ENCODE measurements at places on chromosomes 7 and 10.

DNA sequence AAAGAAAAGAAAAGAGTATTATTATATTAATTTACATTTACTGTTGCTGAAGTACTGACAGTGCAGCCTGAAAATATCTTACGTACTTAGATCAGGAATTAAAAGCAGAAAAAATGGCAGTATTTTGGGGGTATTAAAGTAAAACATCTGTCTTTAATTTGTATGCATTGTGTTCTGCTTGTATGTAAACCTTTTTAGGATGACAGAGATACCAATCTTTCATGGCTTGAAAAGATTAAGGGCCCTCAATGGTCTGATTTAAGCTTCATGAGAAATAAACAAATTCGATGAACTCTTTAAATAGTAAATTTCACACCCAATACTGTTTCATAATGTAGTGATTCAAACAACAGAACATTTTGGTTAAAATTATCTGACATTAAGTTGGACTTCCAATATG, 116.3 kb downstream of the MLLT10 start:
- DNase-seq: no peak

DNA sequence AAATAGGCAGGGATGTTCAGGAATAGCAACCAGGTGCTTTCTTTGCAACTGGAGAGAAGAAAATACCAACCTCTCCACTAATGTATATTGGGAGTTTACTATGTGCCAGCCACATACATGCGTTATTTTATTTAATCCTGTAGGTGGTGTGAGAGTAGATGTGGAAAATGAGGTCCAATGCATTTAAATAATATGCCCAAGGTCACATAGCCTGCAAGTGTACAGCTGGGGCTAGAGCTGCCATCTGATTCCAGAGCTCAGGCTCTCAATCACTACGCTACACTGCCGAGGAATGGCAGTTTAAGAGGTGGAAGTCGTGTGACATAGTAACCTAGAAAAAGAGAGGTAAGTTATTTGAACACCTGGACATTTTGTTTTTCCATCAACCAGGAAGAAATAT, 277.0 kb downstream of the EXOC4 start:
- no peak for DNase-seq

GRCh38 chr10:35705051-35705450, 63.0 kb upstream of the FZD8 start:
- no peak for DNase-seq

DNA sequence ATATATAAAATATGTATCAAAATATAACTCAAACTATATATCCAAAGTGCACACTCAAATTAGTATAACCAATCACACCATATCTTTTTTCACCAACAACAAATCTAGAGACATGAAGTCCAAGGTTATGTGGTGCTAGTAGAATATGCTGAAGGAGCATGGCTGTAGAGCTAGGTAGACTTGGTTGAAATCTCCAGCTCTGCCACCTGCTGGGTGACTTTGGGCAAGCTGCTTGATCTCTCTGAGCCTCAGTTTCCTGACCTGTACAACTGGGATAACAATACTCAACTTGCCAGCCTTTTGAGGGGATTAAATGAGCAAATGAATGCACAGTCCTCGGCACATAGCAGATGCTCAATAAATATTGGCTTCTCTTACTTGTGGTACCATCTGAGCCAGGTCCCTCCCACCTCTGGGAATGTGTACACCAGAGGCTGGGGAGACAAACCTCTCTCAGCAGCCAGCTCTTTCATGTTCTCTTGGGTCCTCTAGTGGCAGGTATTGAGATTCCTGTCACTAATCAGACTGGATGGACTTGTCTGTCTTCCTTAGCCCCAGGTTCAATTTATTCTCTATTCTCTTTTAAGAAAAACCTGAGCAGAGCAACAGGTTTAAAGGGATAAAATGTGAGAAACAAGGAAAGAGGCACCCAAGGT, 94.3 kb upstream of the PDE1C start:
- no peak for DNase-seq

GRCh38 chr7:142799437-142799835, 28.7 kb downstream of the PRSS2 start:
- no peak for DNase-seq

- no peak for DNase-seq
Measured at GRCh38 chr7:100467638-100468373, 3.7 kb upstream of the SPACDR start.

- DNase-seq: no peak
Measured at GRCh38 chr7:94422136-94422535, 27.4 kb downstream of the COL1A2 start.

DNA sequence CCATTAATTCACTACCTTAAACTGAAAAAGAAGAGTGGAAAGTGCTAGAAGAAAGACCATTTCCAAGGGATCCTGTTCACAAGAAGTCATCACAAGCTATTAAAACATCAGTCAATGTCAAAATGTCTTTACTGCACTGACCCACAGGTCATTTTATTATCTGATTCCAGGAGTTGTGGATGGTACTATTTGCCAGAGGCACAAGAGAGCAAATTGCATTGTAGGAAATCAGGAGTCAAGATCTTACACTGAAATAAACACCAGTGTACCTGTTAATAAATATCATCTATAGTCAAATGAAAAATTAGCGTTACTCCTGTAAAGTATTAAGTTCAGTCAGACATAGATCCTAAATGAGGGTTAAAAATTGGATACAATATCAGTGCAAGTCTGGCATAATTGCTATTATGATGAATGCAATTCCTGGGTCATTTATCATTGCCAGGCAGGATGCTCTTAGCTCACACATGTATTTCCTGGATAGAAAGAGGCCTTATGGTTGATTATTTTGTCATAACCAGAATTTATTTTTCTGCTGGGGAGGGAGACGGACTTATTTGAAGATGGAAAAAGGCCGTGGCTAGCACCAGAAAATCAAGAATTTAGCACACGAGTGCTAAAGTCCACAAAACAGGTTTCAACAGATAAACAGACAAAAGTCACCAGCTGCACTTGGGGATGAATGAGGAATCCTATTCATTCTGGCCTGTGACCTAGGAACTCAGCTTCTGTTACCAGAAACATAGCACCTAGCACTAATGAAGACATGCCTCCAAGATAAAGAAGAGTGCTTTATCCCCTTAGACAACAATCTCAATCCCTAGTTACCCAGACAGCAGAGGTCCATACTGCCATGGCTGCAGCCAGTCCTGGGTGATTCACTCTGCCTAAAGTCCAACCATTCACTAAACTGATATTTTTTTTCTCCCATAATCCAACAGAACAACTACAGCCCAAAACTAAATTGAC, 683.1 kb upstream of the POM121L12 start:
- no peak for DNase-seq

DNA sequence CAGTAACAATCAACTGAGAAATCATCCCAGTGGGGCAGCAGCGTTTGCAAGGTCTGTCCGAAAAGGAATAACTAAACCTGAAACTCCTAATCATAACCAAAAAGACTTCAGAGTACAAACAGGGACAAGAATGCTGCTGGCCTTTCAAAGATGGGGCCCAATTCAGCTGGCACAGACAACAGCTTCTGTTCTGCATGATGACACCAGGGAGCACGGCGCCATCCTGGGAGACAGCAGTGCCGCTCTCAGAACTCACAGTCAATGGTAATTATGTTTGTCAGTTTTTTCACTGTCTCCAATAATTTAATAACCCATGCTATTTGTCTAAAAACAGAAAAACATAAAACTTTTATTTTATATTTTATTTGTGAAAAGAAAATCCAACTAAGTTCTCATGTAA, 90.0 kb downstream of the LARP4B start:
- DNase-seq: no peak

DNA sequence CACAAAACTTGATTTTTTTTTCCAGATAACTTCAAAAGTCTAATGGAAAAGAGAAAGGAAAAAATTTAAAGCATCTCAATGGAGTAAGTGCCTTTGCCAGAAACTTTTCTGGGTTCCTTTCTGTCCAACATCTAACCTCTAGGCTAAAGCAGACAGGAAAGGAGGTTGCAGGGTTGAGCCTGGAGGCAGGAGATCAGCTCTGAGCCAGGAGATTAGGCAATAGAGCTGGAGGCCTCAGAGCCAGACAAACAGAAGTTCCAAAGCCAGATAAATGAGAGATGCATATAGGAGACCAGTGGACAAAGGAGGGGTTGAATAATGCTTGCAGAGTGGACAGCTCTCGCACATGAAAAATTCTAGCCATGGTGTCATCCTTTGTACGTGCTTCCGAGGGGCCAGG, 42.9 kb downstream of the CHN2 start:
- no peak for DNase-seq

DNA sequence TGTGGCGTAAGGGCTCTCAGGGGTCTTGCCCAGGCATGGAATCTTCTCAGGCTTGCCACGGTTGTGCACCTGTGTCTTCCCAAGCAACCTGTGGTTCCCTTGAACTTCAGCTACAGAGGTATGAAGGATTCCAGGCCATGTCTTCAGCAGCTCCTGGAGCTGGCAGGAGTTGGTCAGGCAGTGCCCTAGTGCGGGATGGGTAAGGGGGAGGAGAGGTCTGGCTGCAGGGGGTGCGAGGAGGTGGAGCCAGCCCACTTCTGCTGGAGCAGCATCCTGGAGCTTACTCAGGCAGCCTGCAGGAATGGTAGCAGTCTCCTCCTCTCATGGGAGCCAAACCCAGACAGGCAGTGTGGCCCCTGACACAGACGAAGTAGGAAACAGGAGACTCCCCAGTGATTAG, 3.8 kb upstream of the TRIL start:
- no peak for DNase-seq

GRCh38 chr10:73244866-73245477, 2.1 kb downstream of the DNAJC9 start:
- DNase-seq: no peak

GRCh38 chr7:74334030-74334429, 44.8 kb downstream of the CLIP2 start:
- no peak for DNase-seq

GRCh38 chr7:95865716-95866371, 93.5 kb downstream of the DYNC1I1 start:
- DNase-seq: no peak

DNA sequence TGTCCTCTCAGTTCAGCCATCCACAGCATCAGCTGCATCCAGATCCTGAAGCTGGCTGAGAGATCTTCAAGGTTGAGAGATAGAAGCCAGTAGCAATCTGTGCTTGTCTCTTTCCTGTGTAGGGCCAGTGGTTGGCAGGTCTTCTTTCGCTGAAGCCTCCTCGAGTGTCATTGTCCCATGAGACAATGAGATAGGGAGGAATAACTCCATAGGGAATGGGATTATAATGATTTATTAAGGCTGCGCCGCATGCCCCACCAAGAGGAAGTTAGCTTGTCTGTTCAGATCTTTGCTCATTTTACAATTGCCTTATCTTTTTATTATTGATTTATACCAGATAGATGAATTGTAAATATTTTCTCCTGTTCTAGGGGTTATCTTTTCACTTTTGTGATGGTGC, 61.5 kb downstream of the MCMBP start:
- DNase-seq: no peak

DNA sequence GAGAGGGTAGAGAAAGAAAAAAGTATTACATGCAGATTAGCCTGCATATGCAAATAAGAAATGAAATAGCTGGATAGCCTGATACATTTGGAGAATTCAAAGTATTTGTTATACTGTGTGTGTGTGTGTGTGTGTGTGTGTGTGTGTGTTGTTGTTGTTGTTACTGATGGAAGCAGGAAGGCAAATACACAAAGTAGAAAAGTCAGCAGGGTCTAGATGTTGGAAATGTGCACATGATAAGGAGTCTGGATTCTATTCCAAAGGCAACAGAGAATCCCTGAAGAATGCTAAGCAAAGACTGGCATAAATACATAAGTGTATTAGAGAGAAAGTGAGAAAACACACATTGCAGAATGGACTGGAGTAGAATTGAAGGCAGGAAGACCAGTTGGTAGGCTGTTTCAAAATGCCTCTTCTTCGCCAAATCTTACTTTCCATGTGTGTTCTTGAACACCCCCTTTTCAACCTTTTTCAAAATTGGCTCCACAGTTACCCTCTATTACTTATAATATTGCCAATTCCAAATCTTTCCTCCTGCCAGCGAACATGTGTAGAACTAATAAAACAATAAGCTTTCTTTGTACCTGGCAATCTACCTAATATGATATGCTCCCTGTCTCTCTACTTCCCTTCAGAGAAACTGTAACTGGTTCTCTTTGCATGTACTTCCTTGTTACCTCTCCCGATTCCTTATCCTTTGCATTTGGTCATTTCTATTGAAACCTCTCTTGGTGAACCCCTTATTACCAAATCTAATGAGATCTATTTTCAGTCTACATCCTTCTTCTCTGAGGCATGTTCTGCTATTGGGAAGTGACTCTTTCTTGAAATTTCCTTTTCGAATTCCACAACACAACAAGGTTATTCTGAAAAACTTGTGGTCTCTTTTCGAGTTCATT, 6.2 kb downstream of the CPED1 start:
- DNase-seq: no peak

GRCh38 chr7:156592155-156592884, 48.3 kb upstream of the RNF32 start:
- no peak for DNase-seq

- no peak for DNase-seq
Measured at GRCh38 chr7:109391240-109391639, 821.6 kb downstream of the DNAJB9 start.
